ENCODE measurements at places on chromosomes 3 and 15.
A peak's percentile ranks its signal among the peaks of the same experiment; 100 is the strongest.

GRCh38 chr15:85327820-85328219 lies 52.6 kb upstream of the AKAP13 start:
- DNase-seq, result no peak

DNA sequence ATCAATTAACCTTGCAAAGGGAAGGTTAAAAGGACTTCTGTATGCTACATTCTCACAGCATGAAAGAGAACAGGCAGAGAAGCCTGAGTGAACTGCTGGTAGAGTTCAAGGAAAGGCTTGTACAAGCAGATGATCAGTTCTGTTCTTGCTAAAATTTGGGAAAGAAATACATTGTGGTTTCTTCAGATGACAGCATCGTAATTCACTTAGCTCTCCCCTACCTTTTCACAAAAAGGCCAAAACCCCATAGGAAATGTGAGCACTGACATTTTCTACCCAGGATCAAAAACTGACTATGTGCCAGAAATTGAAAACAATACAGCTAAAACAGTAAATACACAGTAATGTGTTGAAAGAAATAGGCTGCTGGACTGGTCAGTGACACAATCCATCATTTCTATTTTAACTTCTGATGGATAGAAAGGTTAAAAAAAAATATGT lies 216.4 kb downstream of the DPH6 start:
- no peak for DNase-seq

GRCh38 chr3:23302271-23302670 lies 99.1 kb downstream of the UBE2E2 start:
- DNase-seq, result no peak

- no peak for DNase-seq
Observed at GRCh38 chr15:69015591-69015990, 1.1 kb downstream of the NOX5 start.

- DNase-seq, result peak; percentile 9
Observed at GRCh38 chr3:15462451-15462850, 35.1 kb downstream of the EAF1 start.

DNA sequence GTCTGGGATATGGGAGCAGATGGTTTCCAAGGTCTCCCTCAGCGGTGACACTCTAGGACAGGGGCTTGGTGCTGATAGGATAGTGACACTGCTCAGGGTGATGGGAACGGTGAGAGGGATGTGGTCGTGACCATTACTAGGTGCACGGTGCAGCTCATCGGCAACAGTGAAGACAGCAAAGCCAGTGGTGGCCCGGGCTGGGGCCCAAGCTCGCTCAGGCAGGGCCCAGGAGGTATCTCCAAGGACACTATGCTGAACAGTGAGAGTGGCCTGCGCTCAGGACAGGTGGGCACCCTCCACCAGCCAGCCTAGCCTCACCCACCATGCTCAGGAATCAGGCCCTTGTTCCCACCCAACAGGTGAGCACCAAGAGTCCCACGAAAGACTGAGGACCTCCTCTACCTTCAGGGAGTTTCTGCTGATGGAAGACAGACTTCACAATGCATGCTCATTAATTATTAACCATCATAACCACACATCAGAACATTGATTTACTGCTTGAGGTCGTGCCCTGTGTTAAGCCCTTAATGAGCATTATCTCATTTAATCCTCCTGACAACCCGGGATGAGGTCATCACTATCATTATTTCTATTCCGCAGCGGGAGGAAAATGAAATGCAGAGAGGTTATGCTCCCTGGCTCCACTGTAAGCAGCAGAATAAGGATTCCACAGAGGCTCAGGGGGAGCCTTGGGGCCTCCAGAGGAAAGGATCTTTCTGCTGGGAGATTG lies 269.4 kb downstream of the UACA start:
- no peak for DNase-seq

- DNase-seq, result no peak
Observed at GRCh38 chr3:49529567-49529966, 24.7 kb upstream of the BSN start.

- no peak for DNase-seq
Observed at GRCh38 chr3:100175637-100176280, 61.5 kb upstream of the FILIP1L start.

- no peak for DNase-seq
Observed at GRCh38 chr3:69750549-69750948, 11.3 kb downstream of the MITF start.

GRCh38 chr3:125119752-125120378 lies 64.1 kb upstream of the HEG1 start:
- peak; percentile 62 for DNase-seq

DNA sequence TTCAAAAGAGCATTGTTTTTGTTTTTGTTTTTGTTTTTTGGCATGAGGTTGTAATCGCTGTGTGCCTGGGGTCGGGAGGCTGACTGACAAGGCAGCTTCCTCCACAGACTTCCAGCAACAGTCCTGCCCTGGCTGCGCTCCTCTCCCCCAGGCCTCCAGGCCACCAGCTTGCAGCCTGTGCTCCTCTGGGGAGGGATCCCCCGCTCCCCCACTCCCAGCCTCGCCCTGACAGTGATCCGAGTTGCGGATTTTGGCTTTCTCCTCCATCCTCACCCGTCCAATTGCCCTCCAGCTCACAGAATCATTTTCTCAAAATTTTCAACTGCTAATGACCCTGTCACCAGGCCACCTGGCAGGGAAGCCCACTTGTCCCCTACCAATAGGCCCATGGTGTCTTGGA lies 36.5 kb upstream of the PCSK6 start:
- no peak for DNase-seq

GRCh38 chr3:152352554-152352953 lies 83.8 kb downstream of the MBNL1 start:
- no peak for DNase-seq

GRCh38 chr3:60095516-60095915 lies 1045.7 kb upstream of the CFAP20DC start:
- no peak for DNase-seq

GRCh38 chr3:153242896-153243295 lies 80.9 kb downstream of the RAP2B start:
- peak; percentile 65 for DNase-seq

GRCh38 chr15:63372018-63372705 lies 9.5 kb downstream of the CA12 start:
- DNase-seq, result peak; percentile 19

DNA sequence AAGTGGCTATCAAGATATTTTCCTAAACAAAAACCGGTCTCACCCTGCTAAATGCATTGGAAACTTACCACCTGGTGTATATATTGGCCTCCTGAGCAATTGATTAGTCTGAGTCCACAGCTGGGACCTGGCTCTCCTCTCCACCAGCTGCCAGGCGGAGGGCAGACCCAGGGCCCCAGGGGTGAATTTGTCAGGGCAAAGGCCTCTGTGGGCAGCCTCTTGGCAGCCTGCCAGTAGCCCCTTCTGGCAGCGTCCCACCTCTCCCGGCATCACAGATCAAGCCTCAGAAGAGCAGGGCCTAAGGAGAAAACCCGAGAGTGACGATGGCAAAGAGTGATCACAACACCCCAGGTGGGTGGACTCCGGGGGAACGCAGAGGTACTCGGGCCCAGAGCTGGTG lies 43.0 kb upstream of the IDH2 start:
- no peak for DNase-seq

- no peak for DNase-seq
Observed at GRCh38 chr3:175057401-175057800, 198.3 kb downstream of the NAALADL2 start.

DNA sequence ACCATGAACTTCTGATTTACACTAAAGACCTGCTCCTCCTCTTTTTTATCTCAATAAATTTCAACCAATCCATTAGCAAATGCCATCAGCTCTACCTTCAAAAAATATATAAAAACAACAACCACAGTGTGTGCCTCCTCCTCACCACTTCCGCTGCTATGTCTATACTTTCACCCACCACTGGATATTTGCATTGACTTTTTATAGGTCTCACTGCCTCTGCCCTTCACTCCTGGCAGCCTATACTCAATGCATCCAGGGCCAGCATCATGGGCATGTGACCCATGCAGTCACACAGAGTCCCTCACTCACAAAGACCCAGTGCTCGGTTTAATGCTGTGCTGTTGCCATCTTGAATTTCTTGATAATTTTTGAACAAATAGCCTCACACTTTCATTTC lies 53.5 kb upstream of the CCDC54 start:
- no peak for DNase-seq

- DNase-seq, result no peak
Observed at GRCh38 chr15:63480441-63480821, 24.0 kb upstream of the USP3 start.

DNA sequence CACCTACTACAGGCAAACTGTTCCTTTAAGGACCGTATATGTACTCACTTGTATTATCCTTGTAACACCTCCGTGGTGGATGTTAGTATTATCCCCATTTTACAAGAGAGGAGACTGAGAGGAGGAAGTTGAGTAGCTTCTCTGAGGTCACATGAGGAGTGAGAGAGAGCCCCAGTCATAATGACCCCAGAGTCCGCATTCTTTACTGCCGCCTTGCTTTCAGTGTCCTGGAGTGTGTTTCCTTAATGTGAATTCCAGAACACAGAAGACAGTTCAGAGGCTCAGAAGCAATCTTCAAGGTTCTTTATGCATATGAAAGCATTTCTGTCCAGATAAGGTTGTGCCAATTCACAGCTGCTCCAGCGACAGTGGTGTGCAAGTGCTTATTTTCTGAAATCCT lies 199.2 kb downstream of the CACNA2D3 start:
- DNase-seq, result no peak

DNA sequence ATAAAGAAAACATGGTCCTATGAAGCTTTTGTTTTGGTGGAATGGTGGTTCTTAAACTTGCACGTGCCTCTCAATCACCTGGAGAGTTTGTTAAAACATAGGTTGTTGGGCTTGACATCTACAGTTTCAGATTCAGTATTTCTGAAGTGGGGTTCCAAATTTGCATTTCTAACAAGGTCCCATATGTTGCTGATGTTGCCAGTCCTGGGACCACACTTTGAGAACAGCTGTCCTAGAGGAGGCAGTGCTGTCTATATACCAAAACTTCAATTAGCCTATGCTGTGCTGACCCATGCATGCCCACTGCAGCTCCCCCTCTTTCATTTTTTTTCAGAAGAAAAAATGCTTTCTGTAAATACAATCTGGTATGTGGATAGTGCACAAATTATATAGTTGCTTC lies 31.3 kb downstream of the ALCAM start:
- DNase-seq, result no peak

GRCh38 chr15:91302588-91303439 lies 202.8 kb downstream of the SV2B start:
- no peak for DNase-seq

GRCh38 chr3:64238971-64239667 lies 13.9 kb upstream of the PRICKLE2 start:
- no peak for DNase-seq

DNA sequence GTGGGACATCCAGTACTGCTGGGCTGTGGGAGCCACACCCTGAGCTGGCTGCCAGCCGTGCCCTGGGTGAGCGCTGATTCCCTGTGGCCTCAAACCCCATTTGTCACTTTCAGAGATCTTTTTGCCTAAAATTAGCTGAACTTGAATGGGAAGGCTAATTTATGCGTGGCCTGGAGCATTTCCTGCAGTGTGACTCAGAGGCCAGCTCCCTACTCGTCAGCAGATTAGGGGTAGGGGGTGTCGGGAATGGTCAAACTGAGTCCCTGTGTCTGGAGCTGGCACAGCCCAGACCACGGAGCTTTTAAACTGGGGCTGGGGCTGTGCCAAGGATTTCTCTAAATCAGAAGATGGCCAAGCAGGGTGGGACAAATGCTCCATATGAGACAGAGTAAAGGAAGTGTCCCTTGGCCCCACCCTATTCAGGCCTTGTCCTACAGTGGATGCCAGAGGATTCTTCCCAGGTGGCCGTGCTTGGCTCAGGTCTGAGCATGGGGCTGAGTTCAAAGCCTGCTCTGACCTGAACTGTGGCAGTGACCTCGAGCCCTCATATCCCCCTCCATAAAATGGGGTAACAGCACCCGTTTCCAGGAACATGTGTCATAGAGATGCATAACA lies 59.7 kb downstream of the ATP2B2 start:
- DNase-seq, result no peak

GRCh38 chr15:51828621-51829375 lies 655 bp upstream of the TMOD3 start:
- no peak for DNase-seq

GRCh38 chr3:45753095-45753494 lies 43.2 kb downstream of the SLC6A20 start:
- DNase-seq, result no peak

- DNase-seq, result no peak
Observed at GRCh38 chr3:107432013-107432515, 54.8 kb downstream of the CCDC54 start.

DNA sequence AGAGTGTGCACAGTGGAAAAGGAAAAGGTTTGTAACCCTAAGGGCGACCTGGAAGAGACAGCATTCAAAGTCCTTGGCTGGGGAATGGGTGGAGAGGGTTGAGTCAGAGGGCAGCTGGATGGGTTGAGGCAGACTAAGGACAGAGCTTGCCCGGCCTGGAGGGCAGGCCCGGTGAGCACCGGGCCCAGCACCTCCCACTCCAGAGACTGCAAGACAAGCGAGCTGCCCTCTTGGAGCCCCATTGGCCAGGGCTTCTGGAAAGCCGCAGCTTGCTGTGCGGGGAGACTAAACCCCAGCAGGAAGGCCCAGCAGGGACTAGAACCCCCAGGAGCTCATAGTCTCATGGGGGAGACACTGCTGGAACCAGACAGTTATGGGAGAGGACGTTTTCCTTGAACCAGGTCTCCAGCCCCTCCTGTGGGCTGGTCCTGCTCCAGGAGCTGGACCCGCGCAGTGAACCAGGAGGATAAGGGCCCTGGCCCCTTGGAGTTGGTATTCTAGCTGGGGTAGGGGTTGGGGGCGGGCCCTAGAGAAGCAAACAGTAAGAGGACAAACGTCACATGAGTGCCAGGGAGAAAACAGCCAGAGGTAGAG lies 59.1 kb downstream of the RGMA start:
- DNase-seq, result no peak

DNA sequence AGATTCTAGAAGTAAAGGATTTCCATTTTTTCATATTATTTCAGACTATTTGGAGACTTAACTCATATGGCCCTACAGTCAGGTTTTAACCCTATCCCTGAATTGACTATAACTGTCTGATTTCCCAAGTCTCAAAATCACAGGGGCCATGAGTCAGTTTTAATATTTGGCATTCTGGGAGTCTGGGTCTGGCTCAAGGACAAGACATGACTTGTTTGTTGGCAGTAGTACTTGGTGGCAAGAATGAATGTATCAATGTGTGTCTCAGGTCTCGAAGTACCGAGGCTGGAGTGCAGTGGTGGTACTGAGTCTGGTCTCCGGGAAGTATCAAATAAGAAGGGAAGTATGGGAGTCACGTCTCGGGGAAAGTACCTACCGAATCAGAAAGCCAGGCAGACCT lies 10.8 kb downstream of the UMPS start:
- no peak for DNase-seq

DNA sequence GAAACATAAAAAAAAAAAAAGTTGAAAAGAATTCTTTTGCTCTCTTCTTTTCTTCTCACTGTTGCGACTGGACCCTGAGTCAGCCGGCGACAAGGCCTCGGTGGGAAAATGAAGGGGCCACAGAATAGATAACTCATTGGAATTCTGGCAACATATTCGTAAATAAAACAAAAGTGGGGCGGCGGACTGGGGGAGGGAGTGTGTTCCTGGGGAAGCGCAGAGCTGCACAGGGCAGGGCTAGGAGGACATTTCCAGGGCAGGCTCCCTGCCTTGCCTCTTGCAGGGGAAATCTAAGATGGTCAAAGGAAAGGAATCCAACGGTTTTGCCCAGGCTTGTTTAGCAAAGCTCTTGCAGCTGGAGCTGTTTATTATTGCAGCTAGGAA lies 1042.8 kb upstream of the NR2F2 start:
- no peak for DNase-seq
